Thoracic aorta (tissue), 2 donors: ENCODE measurements at places on chromosomes 12 and 14. TPM values are rescaled to one million over a fixed set of nuclear protein-coding genes. Genes with fewer than 3 reads are reported as not detected.

Gene RXYLT1
- 18.5 TPM for total RNA-seq

Gene PRMT5
- 27.8 TPM for total RNA-seq

DNA sequence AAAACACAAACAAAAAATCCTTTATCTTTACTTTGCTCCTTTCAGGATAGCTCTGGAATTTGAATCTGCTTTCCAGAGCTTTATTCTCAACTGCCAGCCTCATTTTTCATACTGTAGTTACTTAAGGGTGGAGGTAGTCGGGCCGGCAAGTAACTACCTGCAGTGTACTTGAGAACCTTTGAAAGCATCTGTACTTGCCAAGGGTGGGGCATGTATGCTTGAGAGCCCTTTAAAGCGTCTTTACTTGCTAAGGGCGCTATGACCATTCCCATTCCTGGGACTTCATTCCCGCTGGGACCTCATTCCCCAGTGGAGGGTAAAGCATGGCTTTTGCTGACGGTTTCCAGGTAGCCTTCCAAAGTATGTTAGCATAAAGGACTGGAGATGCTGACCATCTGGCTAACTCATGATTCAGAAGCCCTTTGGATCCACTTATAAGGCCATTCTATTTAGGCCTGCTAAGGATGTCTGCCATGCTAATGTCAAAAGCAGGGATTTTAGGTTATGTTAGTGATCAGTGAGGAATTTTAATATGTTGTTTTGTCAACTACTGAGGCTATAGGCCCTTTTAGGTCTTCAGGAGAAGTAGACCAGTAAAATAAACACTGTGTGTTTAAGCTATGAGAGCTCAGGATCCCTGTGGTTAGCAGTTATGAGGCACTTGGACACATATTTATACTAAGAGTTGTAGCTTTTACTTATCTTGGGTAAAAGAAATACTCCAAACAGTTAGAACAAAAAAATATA lies 74.9 kb downstream of the CRADD start:
- H3K4me3 ChIP-seq, result no peak overlapping the region
- no peak for DNase-seq
- peaks cover under 1% of the 10 kb centered on the region for H3K4me1 ChIP-seq
- no peaks in the 10 kb centered on the region for H3K27me3 ChIP-seq

DNA sequence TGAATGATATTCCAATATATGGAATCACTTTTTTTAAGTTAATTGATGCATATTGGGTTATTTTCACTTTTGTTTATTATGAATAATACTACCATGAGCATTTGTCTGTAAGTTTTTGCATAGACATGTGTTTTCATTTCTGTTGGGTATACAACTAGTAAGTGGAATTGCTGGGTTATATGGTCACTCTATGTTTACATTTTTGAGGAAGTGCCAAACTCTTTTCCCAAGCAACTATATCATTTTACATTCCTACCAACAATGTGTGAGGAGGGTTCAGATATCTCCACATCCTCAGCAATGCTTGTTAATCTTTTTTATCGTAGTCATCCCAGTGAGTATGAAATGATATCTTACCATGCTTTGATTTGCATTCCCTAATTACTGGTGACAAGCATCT lies 64.0 kb downstream of the MON2 start:
- H3K36me3 ChIP-seq, result no peaks in the 10 kb centered on the region
- H3K27ac ChIP-seq, result no peak overlapping the region
- no peak overlapping the region for H3K4me3 ChIP-seq
- peaks cover 9% of the 10 kb centered on the region for H3K4me1 ChIP-seq
- H3K27me3 ChIP-seq, result no peaks in the 10 kb centered on the region

DNA sequence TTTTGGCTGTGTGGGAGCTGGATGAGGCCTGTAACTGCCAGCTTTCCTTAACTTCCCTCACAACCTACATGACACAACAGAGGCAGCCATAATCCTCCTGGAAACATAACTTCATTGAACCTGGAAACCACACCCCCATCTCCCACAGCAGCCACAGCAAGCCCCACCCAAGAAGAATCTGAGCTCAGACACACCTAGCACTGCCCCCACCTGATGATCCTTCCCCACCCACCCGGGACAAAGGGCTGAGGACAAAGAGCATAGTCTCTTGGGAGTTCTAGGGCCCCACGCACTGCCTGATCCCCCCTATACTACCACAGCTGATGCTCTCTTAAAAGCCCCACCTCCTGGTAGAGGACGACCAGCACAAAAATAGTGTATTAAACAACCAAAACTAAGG lies 29.6 kb upstream of the TSPAN8 start:
- H3K4me1 ChIP-seq, result no peaks in the 10 kb centered on the region
- no peak overlapping the region for H3K27ac ChIP-seq
- DNase-seq, result no peak
- no peaks in the 10 kb centered on the region for H3K27me3 ChIP-seq

Gene MYF6
- not detected for total RNA-seq

Gene HOXC12
- total RNA-seq, result not detected

- DNase-seq, result no peak
- peak overlapping the region; percentile 26 for H3K4me3 ChIP-seq
- H3K4me1 ChIP-seq, result peaks cover 4% of the 10 kb centered on the region
- H3K36me3 ChIP-seq, result no peaks in the 10 kb centered on the region
- H3K27ac ChIP-seq, result no peak overlapping the region
Observed at GRCh38 chr14:103828315-103828967, 18.9 kb downstream of the PPP1R13B start.

DNA sequence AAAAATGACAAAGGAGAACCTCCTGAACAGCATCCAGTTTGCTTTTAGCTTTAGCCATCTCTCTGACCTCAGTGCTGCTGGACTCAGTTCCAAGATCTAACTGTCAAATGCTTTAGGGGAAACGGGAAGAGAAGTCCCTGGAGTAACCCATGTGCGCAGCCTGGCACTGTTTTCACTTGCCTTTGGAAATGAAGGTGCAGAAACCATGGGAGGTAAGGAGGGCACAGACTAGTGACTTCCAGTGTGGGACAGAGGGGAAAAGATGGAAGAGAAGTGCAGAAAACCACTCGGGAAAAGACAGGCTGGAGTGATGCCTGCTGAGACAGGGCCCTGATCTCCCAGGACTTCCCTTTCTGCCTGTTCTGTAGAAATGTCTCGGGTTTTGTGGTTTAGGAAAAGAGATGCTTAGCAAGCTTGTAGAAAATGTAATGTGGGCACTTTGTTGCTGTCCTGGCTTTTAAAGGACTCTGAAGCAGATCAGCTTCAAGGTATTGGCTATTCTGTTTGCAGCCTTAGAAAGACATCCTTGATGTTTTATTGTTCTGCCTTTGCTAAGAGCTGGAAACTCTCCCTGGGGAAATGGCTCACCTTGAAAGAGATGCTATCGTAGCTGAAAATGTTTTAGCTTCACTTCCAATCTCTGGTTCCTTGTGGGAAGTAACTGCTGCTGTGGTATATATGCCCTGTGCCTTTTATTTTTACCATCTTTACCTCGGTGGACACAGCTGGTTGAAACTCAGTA lies 124.6 kb upstream of the HIF1A start:
- H3K4me3 ChIP-seq, result no peak overlapping the region
- H3K36me3 ChIP-seq, result no peaks in the 10 kb centered on the region
- DNase-seq, result no peak

DNA sequence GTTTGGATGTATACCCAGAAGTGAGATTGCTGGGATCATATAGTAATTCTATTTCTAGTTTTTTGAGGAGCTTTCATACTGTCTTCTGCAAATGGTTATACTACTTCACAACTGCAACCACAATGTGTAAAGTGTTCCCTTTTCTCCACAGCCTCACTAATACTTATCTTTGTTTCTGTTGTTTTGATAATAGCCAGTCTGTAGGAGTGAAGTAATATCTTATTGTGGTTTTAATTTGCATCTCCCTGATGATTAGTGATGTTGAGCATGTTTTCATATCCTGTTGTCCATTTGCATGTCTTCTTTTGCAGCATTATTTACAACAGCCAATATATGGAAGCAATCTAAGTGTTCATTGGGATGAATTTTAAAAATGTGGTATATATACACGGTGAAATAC lies 29.9 kb downstream of the GABARAPL1 start:
- H3K36me3 ChIP-seq, result no peaks in the 10 kb centered on the region
- H3K27ac ChIP-seq, result no peak overlapping the region
- no peak for DNase-seq
- no peaks in the 10 kb centered on the region for H3K27me3 ChIP-seq
- H3K4me1 ChIP-seq, result no peaks in the 10 kb centered on the region
- no peak overlapping the region for H3K4me3 ChIP-seq

DNA sequence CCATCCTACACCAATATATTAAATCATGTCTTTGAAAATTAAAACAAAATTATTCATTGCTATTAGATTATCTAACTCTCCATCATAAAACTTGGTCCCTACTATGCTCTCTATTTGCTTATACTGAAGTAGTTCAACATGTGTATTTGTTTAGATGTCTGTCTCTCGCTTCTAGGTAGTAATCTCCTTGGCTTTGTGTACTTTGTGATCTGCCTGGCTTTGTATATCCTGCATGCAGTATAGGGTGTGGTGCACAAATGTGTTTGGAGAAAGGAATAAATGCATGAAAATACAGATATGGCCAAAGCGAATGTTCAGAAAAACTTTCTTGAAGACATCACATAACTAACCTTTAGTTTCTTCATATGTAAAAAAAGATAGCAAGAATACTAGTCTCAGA lies 246.6 kb upstream of the LRFN5 start:
- no peak overlapping the region for H3K4me3 ChIP-seq
- no peaks in the 10 kb centered on the region for H3K27me3 ChIP-seq
- H3K4me1 ChIP-seq, result no peaks in the 10 kb centered on the region
- DNase-seq, result no peak
- H3K27ac ChIP-seq, result no peak overlapping the region

- no peaks in the 10 kb centered on the region for H3K36me3 ChIP-seq
- H3K4me1 ChIP-seq, result no peaks in the 10 kb centered on the region
- DNase-seq, result no peak
- no peak overlapping the region for H3K4me3 ChIP-seq
Observed at GRCh38 chr12:111242184-111242583, 126.7 kb downstream of the PHETA1 start.

Gene COQ10A
- 14.6 TPM for total RNA-seq

DNA sequence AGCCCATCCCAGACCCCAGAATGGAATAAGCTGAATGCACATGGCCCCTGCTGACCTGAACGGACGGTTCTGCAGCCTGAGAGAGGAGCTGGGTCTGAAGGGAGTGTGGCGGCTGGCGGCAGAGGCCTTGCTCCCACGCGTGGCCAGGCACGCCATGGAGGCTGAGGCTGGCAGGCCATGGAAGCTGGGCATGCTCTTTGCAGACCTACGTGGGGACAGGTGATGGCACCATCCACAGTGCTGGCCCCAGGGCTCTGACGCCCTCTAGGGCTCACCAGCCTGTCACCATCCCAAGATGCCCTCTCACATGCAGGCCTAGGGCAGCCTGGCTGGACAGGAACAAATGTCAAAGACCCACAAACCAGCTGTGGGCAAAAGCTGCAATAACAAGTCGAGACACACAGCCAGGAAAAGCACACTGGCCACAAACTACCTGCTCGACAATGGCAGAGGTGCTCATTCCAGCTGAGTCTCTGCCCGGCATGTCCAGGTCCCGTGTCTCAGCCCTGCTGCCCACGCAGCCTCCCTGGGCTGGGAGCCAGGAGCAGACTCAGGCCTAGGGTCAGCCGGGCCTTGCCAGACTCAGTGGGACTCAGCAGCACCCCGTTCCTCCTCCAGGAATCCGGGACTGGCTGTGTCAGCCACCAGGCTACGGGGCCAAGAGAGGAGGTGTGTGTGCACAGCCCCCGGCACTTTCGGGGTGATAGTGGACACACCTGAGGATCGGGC lies 19.7 kb downstream of the BTBD6 start:
- H3K36me3 ChIP-seq, result peaks cover 10% of the 10 kb centered on the region
- no peaks in the 10 kb centered on the region for H3K27me3 ChIP-seq
- H3K4me3 ChIP-seq, result no peak overlapping the region
- DNase-seq, result no peak
- H3K4me1 ChIP-seq, result no peaks in the 10 kb centered on the region

Gene PLBD2
- total RNA-seq, result 54.1 TPM

GRCh38 chr12:95898081-95898480 lies 39.3 kb downstream of the SNRPF start:
- no peaks in the 10 kb centered on the region for H3K4me1 ChIP-seq
- no peak overlapping the region for H3K4me3 ChIP-seq
- no peak overlapping the region for H3K27ac ChIP-seq
- no peaks in the 10 kb centered on the region for H3K27me3 ChIP-seq
- no peak for DNase-seq

Gene PLEKHG7
- total RNA-seq, result not detected

- H3K4me3 ChIP-seq, result no peak overlapping the region
- H3K36me3 ChIP-seq, result no peaks in the 10 kb centered on the region
- no peaks in the 10 kb centered on the region for H3K27me3 ChIP-seq
- no peak overlapping the region for H3K27ac ChIP-seq
Observed at GRCh38 chr12:132419631-132420246, 70.2 kb upstream of the FBRSL1 start.

Gene PARPBP
- total RNA-seq, result 2.6 TPM

Gene SLC7A8
- 28.0 TPM for total RNA-seq

GRCh38 chr14:93982230-93983007 lies 6.0 kb upstream of the ASB2 start:
- no peak overlapping the region for H3K4me3 ChIP-seq
- DNase-seq, result no peak
- peak overlapping the region; percentile 91 for H3K27ac ChIP-seq

DNA sequence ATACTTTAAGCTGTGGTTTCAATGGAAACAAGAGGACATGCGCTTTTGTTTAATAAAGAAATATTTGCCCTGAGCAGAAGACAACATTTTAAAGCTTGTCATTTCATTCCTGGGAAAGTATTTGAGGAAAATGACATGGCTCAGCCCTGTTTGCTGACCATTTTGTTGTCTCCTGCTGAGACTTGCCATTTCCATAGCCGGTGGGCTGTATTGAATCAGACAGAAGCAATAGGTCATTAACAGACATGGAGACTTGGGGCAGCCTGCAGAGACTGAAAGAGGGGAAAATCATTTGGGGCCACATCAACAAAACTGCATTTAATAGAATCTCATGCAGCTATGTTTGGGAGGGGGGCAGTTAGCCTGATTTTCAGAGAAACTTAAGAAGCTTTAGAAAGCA lies 443.0 kb downstream of the NPAS3 start:
- DNase-seq, result no peak
- no peaks in the 10 kb centered on the region for H3K27me3 ChIP-seq
- no peak overlapping the region for H3K4me3 ChIP-seq
- no peaks in the 10 kb centered on the region for H3K36me3 ChIP-seq
- no peak overlapping the region for H3K27ac ChIP-seq

Gene FGF6
- total RNA-seq, result not detected

Gene FAM181A
- total RNA-seq, result not detected

DNA sequence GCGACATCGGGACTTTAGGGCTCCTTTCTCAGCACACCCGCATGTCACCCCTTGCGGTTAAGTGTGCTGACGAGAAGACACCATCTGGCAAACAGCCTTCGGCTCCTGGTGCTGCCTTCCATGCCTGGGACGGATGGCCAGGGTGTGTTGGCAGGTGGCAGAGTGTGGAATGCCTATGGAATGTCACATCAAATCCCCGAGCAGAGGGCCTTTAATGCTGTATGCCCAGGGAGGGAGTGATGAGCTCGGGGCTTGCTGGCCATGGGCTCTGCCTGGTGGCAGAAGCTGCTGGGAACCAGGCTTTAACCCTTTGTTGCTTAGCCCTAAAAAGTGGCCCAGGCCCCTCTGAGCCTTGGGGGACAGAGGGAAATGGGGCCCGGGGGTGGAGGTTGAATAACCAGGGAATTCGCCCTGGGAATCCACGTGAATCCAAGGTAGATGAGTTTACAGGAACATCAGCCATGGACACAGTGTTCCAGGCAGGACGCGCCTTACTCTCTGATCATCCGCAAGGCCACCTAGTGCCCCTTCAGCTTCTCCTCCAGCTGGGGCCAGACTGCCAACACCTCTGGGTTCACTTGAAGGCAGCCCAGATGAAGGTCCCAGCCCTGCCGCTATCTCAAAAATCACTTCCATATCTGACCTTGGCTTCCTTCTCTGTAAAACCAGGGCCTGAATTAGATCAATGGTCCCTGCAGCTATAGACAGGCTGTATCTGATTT lies 17.4 kb downstream of the FAM181A start:
- H3K27ac ChIP-seq, result no peak overlapping the region
- peaks cover 58% of the 10 kb centered on the region for H3K36me3 ChIP-seq

GRCh38 chr12:52010692-52011601 lies 4.2 kb downstream of the TAMALIN start:
- no peaks in the 10 kb centered on the region for H3K36me3 ChIP-seq
- H3K27ac ChIP-seq, result peak overlapping the region; percentile 73
